A549 treated with RU486 at 1 μM for 4 hours (cell line): ENCODE measurements at places on chromosomes 5 and 9. TPM values are rescaled to one million over a fixed set of nuclear protein-coding genes. Genes with fewer than 3 reads are reported as not detected.

FYB1 gene
- total RNA-seq = 8.0 to 19.0 TPM (median 13.3 TPM) in 5 replicates

ADGRD2 gene
- total RNA-seq = not detected in 5 replicates

TLX3 gene
- not detected in 5 replicates for total RNA-seq

MED7 gene
- 13.0 to 20.5 TPM (median 17.0 TPM) in 5 replicates for total RNA-seq

RETREG1 gene
- 1.4 to 2.7 TPM (median 2.1 TPM) in 5 replicates for total RNA-seq

DOCK2 gene
- 1.4 to 4.0 TPM (median 2.4 TPM) in 5 replicates for total RNA-seq
